GM12891 (cell line): ENCODE measurements at places on chromosomes 7 and 10.

GRCh38 chr7:72504061-72504706, 92.0 kb upstream of the CALN1 start:
- no peak for DNase-seq

- DNase-seq = no peak
Measured at GRCh38 chr7:142240546-142240945, 17.3 kb downstream of the PRSS58 start.

DNA sequence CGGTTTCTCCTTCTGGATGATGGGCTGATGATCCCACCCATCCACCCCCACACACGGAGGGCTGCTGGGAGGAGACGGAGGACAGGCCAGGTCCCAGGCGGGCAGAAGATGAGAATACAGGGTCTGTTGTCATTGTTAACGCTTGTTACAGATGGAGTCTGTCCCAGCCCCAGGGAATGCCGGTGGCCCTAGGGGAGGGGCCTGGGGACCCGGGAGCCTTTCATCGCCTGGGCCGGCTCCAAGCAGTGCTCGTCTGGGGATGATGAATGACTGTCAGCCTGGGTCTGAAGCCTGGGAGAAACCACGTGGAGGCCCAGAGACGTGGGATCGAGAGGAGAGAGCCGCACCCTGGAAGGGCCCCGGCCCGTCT, 69.2 kb downstream of the UNCX start:
- DNase-seq = no peak

DNA sequence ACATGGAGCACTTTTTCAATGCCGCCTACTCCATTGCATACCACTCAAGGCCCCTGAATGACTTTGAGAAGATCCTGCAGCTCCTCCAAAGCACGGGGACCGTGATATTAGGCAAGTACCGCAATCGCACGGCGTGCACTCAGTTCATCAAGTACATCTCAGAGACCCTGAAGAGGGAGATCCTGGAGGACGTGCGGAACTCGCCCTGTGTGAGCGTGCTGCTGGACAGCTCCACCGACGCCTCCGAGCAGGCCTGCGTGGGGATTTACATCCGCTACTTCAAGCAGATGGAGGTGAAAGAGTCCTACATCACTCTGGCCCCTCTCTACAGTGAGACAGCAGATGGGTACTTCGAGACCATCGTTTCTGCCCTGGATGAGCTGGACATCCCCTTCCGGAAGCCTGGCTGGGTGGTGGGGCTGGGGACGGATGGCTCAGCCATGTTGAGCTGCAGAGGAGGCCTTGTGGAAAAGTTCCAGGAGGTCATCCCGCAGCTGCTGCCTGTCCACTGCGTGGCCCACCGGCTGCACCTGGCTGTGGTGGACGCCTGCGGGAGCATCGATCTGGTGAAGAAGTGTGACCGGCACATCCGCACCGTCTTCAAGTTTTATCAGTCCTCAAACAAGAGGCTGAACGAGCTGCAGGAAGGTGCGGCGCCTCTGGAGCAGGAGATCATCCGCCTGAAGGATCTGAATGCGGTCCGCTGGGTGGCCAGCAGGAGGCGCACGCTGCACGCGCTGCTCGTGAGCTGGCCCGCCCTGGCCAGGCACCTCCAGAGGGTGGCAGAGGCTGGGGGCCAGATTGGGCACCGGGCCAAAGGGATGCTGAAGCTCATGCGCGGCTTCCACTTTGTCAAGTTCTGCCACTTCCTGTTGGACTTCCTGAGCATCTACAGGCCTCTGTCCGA, 12.7 kb upstream of the ATP6V0E2 start:
- DNase-seq = no peak

- no peak for DNase-seq
Measured at GRCh38 chr7:90824386-90825307, 228.5 kb downstream of the CDK14 start.
